ENCODE measurements at places on chromosomes 1 and 21.
A peak's percentile ranks its signal among the peaks of the same experiment; 100 is the strongest.

DNA sequence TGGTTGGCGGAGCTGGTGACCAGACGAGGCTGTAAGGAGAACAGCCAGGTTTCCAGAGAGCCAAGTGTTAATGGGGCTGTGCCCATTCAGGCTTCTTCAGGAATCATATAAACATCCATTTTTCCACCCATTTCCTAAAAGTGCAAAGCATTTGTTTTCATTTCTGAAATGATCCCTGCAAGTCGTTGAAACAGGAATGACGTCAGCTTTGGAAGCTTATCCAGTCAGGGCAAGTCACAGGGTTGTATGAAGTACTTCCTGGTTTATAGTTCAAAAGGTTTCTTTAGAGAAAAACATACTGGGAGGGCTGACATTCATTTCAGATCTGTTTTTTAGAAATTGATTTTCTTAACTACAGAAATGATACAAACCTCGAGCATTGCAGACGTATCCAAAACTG, 29.2 kb downstream of the IGSF5 start:
- no peak for DNase-seq

DNA sequence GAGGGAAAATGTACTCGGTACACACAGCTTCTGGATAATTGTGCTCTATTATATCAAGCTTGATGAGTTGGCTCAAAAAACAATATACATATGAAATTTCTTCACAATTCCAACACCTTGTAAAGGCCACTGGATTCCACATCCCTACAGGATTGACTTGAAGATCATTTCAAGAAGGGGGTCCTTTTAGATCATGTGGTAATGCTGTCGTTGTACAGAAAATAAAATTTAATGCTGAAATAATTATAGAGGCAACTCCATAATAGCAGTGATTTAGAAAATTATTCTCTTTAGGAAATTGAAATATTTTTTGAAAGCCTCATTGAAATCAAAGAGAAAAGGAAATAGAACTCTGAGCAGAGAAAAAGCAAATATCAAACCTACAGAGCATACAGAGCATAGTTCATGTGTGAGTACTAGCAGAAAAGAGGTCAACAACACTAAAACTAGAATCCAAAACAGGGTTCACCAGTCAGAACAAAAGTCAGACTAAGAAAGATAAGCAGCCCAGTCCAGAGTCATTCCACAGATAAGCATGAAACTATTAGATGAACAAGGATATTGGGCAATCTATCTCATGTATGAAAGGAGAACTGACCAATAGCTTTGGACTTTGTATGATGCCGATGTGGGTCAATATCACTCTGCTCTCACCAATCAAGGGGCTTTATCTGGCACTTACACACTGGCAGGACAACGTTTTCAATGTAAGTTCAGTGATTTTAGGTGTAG, 79.5 kb upstream of the PALMD start:
- no peak for DNase-seq

GRCh38 chr1:10782491-10783244, 13.8 kb downstream of the CASZ1 start:
- DNase-seq = no peak

- no peak for DNase-seq
These were observed 49.7 kb downstream of the TCP10L start for GRCh38 chr21:32535612-32536011.

GRCh38 chr1:4045397-4046010, 145.4 kb upstream of the C1orf174 start:
- peak; percentile 22 for DNase-seq

- peak; percentile 54 for DNase-seq
These were observed 269.8 kb downstream of the S1PR1 start for GRCh38 chr1:101506541-101507164.

Data from NCI-H1105 treated with DMSO at 0.1 percent for 48 hours (cell line).